ENCODE measurements at places on chromosomes 11 and 22.

GRCh38 chr11:74682731-74683278 lies 48.4 kb downstream of the CHRDL2 start:
- no peak for DNase-seq

DNA sequence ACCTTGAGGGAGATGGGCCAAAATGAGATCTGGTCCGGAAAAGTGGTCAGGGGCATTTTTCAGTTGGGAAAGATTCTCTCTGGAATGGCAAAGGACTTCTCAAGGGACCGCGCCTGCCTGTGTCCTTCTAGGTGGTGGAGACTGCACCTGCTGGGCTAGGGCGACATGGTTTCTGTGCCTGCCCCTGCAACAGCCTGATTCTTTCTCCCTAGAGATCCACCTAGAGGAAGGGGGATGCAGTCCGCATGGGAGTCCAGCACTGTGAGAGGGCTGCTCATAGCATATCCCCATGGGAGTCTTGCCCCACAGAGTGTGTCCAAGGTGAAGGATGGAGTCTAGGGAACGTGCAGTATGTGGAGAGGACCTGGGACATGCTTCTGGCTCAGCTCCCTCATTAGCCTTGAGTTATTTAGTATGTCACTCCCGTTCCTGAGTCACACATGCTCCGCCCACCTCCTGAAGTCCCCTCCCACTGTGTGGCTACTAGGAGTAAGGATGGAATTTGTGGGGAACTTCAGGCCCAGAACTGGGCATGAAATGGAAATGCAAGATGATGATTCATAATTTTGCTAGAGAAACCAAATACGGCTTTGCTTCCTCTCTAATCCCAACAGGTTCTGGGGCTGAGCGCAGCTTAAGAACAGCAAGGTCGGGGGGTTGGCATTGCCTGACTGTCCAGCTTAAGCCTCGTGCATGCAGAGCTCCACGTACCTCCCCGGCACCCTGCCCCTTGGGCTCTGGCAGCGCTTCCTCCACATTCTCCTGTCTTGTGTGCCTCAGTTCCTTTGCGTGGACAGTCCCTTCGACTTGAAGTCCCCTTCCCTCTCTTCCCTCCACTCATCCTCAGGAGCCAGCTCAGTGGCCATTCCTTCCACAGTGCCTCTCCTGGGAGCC lies 35.0 kb downstream of the GRIK4 start:
- no peak for DNase-seq

- no peak for DNase-seq
Measured at GRCh38 chr11:8233691-8234424, 29.8 kb downstream of the LMO1 start.

DNA sequence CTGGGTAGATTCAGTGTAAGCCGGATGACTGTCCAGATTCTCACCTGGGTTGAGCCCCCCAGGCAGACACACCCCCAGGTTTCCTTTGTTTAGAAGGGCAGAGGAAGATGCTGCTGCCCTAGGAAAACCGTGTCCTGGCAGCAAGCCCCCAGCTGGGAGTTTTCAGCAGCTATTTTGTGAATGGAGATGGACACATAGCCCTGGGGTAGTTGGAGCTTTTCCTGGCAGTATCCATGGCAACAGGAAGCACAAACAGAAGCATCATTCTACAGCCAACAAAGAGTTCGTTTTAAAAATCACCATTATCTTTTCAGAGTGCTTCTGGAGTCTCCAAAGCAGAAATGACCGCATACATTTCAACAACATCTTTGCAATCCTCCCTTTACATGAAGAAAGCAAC lies 245.5 kb downstream of the BRD1 start:
- no peak for DNase-seq

GRCh38 chr22:30205281-30206115 lies 41.1 kb downstream of the LIF start:
- DNase-seq, result no peak

- DNase-seq, result no peak
Measured at GRCh38 chr11:10808235-10808552, 532 bp downstream of the EIF4G2 start.

GRCh38 chr11:76279038-76279437 lies 72.7 kb upstream of the WNT11 start:
- DNase-seq, result no peak

DNA sequence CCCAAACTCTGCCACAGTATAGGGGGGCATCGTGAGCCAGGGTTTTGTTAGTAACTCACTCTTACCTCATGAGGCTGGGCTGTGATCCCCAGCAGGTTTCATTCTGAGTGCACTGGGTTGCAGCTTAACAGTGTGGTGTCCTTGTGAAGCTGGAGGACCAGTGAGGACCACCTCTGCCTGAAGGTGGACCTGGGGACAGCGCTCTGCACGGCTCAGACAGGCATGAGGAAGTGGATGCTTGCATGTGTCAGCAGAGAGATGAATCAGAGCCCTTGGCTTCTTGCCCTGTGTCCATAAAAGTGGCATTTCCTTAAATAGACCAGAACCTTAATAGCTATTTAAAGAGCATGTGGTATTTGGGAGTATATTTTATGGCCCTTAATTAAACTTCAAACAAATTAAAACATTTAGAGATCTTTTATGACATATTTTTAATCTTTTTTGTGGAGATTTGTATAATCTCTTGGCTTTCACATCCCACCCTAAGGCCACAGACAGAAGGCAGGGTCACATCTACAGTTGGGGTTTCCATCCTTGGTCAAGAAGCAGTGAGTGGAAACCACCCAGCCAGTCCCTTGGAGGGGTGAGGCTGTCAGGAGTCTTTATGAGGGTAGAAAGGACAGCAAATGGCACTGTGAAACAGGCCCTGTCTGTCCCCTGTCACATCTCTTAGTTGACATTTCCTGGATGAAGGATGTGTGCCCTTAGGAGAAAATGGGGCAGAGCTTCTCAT lies 24.8 kb upstream of the ADORA2A start:
- DNase-seq, result peak; percentile 81

- DNase-seq, result peak; percentile 77
Measured at GRCh38 chr11:1837171-1838076, 1.4 kb upstream of the TNNI2 start.

GRCh38 chr11:66860449-66860831 lies 3.6 kb downstream of the LRFN4 start:
- no peak for DNase-seq
